GM23248 (cell line): ENCODE measurements at places on chromosomes 11 and 22. TPM values are rescaled to one million over a fixed set of nuclear protein-coding genes. Genes with fewer than 3 reads are reported as not detected.
A peak's percentile ranks its signal among the peaks of the same experiment; 100 is the strongest.

GRCh38 chr11:112226831-112227401 is 688 bp downstream of the PTS start:
- H3K27ac ChIP-seq = peak overlapping the region; percentile 98
- peak; percentile 69 for DNase-seq
- peaks cover 8% of the 10 kb centered on the region; the same call in 1 of the 2 replicates for H3K36me3 ChIP-seq
- H3K4me1 ChIP-seq = peaks cover 32% of the 10 kb centered on the region
- no peaks in the 10 kb centered on the region for H3K27me3 ChIP-seq

The MIOX gene
- not detected in 2 replicates for total RNA-seq

- no peaks in the 10 kb centered on the region for H3K4me1 ChIP-seq
- H3K27me3 ChIP-seq = no peaks in the 10 kb centered on the region
- no peaks in the 10 kb centered on the region for H3K36me3 ChIP-seq
- no peak overlapping the region for H3K27ac ChIP-seq
Observed at GRCh38 chr11:29432719-29433325, 584.0 kb downstream of the KCNA4 start.

- no peak for DNase-seq
- no peak overlapping the region for H3K27ac ChIP-seq
- no peaks in the 10 kb centered on the region for H3K36me3 ChIP-seq
- H3K27me3 ChIP-seq = no peaks in the 10 kb centered on the region
- no peaks in the 10 kb centered on the region for H3K4me1 ChIP-seq
- H3K4me3 ChIP-seq = no peak overlapping the region
Observed at GRCh38 chr11:85575388-85575787, 51.8 kb downstream of the DLG2 start.

The MRGPRF gene
- total RNA-seq = 25.3 and 36.0 TPM in 2 replicates

DNA sequence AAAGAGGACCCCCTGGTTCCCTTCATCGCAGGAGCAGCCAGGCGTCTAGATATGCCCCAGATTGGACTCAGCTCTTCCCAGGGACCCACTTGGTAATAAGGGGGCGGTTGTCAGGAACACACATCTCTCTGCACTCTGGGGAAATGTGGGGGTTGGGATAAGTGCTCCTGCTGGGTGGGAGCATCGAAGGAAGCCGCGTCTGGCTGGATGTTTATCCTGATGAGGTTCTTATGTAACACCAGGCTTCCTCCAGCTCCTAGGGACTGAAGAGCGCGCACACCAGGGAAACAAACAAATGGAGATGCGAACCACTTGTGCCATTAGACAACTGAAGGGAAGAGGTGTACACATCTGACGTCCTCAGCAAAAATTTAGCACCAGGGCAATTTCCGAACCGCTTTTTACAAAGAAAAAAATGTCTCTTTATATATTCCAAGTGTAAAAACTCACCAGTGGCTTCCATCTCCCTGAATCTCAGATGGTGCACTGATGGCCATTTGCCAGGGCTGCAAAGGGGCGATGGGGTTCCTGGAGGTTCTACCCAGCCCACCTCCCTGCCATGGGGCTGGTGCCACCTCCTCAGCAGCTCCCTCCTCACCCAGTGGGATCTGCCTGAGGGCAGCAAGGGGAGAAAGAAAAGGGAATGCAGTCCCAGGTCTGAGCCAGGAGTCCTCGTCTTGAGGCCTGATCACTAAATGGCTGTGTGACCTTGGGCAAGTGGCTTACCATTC is 89.4 kb downstream of the PKNOX2 start:
- no peaks in the 10 kb centered on the region for H3K36me3 ChIP-seq
- H3K4me3 ChIP-seq = no peak overlapping the region
- H3K27ac ChIP-seq = no peak overlapping the region
- H3K27me3 ChIP-seq = no peaks in the 10 kb centered on the region
- DNase-seq = no peak
